ENCODE measurements at places on chromosomes 7 and 10.

DNA sequence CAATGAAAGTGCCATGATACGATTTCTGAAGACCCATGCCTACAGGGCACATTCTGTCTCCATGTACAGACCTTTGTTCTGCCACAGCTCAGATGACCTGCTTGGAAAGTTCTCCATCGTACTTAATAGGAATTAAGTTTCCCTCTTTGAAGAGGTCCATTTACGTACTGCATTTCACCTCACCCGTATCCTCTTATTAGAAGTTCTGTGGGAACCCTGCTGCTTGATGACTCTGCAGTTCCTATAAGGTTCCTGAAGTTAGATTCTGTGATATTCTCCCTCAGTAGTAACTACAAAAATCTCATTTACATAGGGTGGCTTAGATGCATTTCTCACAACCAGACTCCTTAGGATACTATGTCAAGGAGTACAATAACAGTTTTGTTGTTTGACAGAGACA is 50.9 kb downstream of the MINDY3 start:
- DNase-seq: no peak

DNA sequence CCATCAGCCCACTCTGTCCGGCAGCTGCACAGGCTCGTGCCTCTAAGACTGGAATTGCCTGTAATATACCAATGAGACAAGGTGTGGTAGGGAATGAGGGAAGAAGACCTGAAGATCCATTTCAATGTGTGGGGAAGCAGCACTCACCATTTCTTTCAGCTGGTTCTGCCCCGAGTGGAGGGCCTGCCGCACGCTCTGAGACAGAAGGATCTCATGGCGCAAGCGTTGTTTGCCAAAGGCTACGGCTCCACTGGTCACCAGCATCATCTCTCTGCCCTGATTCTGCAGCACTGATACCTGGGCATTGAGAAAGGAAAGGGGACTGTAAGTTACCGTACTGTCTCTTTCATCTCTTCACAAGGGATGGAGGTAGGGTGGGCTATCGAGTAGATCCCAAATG is 19.4 kb downstream of the ALDH18A1 start:
- DNase-seq: no peak

DNA sequence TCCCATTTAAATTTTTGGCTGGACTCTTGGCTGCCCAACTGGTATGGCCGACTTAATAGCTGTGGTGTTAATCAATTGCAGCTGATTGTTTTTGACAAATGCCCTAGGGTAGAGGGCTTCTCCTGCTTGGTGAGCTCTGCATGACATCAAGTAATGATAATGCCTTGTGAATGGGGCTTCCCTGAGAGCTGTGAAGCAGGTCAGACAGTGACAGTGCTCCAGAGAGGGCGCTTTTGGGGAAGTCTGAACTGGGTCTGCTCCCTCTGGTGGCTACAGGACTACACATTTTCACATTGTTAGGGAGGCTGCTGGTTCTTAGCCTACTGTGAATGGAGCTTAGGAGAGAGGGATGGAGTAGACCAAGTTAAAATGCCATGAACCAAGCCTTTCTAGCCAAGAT is 98.8 kb downstream of the SDK1 start:
- DNase-seq: no peak

GRCh38 chr10:31678139-31678536 is 250.5 kb downstream of the ARHGAP12 start:
- no peak for DNase-seq

GRCh38 chr7:50869108-50869725 is 86.5 kb upstream of the GRB10 start:
- DNase-seq: peak; percentile 75

Measured in epithelial cell of proximal tubule (primary cell).